ENCODE measurements at places on chromosomes 6 and 20. TPM values are rescaled to one million over a fixed set of nuclear protein-coding genes. Genes with fewer than 3 reads are reported as not detected.

The ZSCAN23 gene
- total RNA-seq, result 2.9 TPM

The PLN gene
- total RNA-seq, result 232 TPM

The PCK1 gene
- 0.21 TPM for total RNA-seq

The PROKR2 gene
- total RNA-seq, result not detected

The ULBP1 gene
- 0.13 TPM for total RNA-seq

The TRAPPC3L gene
- total RNA-seq, result 0.36 TPM

The HCRTR2 gene
- not detected for total RNA-seq

The VGLL2 gene
- not detected for total RNA-seq

The LGSN gene
- total RNA-seq, result not detected

The WFDC11 gene
- total RNA-seq, result not detected

DNA sequence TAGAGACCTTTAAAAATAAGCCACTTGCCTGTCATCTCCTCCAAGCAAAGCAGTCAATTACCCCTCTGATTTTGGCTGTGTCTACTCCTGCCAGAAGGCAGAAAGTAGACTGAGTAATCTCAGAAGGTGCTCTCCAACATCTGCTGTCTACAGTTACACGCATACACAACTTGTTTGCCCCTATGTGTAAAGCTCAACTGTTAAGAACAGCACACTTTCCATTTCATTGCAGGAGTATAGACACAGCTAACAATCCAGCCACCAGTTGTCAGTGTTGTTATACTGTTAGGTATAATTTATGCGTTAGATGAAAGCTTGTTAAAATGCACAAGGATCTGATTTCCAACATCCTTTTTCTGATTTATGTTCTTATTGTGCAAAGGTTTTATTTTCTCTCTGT lies 88.2 kb downstream of the SAMD3 start:
- no peak for DNase-seq

GRCh38 chr6:47059216-47059885 lies 17.2 kb upstream of the ADGRF1 start:
- no peak for DNase-seq

- DNase-seq, result no peak
These were observed 23.7 kb upstream of the SLC23A2 start for GRCh38 chr20:5024982-5025381.

DNA sequence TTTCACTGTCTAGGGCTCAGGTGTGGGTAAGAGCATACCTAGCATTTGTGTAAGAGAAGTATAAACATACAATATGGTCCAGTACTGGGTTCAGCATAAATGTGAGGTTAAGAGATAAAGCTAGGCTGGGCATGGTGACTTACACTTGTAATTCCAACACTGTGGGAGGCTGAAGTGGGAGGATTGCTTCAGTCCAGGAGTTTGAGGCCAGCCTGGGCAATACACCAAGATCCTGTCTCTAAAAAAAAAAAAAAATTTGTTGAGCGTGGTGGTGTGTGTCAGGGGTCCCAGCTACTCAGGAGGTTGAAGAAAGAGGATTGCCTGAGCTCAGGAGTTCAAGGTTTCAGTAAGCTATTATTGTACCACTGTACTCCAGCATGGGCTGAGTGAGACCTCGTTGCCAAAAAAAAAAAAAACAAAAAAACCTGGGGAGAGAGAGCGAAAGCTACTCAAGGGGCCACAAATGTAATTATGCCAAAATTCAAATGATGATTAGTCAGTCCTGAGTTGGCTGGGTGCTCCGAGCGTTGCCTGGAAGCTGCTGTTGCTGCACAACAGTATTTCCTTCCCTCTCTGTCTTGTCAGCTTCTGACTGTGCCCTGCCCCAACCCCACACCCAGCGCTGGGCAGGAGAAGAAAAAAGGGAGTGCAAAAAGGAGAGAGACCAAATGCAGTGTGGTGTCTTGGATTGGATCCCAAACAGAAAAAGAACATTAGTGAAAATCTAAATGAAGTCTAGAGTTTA lies 24.0 kb downstream of the CMTR1 start:
- DNase-seq, result peak; percentile 66

- no peak for DNase-seq
These were observed 36.6 kb downstream of the AIG1 start for GRCh38 chr6:143097224-143097795.

- DNase-seq, result no peak
These were observed 105.8 kb downstream of the CD109 start for GRCh38 chr6:73801652-73802268.

DNA sequence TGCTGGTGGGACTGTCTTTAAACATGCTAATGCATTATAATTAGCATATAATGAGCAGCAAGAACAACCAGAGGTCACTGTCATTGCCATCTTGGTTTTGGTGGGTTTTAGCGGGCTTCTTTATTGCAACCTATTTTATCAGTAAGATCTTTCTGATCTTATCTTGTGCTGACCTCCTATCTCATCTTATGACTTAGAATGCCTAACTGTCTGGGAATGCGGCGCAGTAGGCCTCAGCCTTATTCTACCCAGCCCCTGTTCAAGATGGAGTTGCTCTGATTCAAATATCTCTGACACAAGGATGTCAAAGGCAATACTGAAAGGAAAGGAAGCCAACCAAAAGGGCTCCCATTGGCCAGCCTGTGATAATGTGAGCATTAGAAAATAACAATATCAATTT lies 29.8 kb upstream of the SEC63 start:
- DNase-seq, result no peak

DNA sequence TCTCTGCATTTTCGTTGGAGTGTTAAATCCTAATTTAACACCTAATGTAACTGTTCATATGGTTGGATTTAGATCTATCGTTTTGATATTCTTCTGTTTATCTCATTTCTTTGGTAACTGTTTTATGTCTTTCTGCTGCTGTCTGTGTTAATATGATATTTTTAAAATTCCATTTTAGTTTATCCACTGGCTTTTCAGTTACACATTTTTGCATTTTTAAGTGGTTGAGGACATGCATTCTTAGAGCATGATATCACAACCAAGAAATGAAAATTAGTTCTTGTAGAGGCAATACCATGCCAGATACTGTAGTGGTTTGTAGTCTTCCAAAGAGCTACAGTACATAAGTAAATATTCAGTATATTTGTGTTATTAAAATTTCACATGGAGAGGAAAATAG lies 58.6 kb downstream of the LIN28B start:
- no peak for DNase-seq

GRCh38 chr20:4522310-4522709 lies 199.4 kb upstream of the PRND start:
- DNase-seq, result no peak

GRCh38 chr6:141988954-141989705 lies 143.6 kb upstream of the GJE1 start:
- DNase-seq, result no peak

DNA sequence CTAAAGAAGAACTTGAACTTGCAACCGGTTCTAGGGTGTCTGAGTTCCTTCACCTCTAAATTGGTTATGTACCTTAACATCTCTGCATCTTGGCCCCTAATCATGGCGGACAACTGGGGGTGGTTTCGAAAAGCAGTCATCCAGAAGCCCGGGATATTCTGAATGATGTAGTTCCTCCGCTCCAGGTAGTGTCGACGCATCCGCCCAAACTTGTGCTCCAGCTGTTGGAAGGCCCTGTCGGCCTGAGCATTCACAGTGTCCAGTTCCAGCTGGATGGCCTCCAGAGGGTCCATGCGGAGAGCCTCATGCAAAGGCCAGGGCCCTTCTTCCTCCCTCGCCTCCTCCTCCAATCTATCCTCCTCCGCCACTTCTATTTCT lies 887 bp downstream of the TSPYL1 start:
- DNase-seq, result peak; percentile 81
